ENCODE measurements at places on chromosomes 3 and 15.

GRCh38 chr3:186465508-186465907 is 78.7 kb downstream of the CRYGS start:
- DNase-seq = no peak

- no peak for DNase-seq
These were observed 3.0 kb upstream of the NGRN start for GRCh38 chr15:90262426-90262825.

GRCh38 chr3:43786526-43787305 is 96.0 kb downstream of the ABHD5 start:
- DNase-seq = no peak

DNA sequence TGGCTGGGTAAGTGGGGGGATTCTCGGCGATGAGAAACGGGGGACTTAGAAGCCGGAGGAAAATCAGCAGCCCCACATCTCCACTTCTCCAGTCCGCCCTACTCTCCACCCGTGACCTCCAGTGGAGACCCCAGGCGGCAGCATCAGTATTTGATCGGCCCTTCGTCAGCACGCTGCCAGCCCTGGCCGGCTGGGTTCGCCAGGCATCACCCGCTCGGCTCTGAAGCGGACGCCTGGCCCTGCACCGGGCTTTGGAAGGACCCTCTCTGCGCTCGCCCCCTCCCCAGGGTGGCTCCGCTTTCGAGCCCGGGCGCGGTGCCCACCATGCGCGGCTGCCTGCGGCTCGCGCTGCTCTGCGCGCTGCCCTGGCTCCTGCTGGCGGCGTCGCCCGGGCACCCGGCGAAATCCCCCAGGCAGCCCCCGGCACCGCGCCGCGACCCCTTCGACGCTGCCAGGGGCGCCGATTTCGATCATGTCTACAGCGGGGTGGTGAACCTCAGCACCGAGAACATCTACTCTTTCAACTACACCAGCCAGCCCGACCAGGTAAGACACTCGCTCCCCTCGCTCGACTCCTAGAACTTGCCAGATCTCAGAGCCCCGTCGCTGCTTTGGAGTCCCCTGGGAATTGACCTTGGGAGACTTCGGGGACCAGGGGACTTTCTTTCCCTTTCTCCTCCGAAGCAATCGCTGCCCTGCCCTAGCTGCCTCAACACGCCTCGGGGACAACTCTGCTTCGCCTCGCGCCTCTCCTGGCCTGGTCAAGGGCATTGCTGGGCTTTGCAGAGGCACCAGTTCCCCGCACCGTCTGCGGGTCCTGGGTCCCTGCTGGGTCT is 561 bp downstream of the SIDT1 start:
- DNase-seq = no peak

DNA sequence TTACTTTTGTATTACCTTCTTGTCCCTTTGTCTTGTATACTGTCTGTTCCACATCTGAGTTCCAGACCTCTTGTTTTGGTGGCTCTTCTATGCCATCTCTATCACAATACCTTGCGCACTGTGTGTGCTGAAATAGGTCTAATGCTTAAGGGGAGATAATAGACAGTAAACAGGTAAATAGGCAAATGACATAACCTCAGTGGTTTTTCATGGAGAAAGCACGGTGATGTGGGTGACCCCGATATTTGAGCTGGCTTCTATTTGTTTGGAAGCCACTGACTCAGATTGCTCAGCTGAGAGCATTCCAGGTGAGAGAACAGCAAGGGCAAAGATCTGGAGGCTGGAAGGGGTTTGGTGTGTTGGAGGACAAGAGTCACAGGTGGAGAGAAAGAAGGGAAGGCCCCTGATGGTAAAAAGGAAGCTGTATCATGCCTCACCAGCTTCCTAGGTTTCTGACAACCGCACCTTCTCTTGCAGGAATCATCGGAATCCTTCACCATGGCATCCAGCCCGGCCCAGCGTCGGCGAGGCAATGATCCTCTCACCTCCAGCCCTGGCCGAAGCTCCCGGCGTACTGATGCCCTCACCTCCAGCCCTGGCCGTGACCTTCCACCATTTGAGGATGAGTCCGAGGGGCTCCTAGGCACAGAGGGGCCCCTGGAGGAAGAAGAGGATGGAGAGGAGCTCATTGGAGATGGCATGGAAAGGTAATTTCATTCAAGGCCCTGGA is 795 bp downstream of the MCM2 start:
- DNase-seq = no peak

DNA sequence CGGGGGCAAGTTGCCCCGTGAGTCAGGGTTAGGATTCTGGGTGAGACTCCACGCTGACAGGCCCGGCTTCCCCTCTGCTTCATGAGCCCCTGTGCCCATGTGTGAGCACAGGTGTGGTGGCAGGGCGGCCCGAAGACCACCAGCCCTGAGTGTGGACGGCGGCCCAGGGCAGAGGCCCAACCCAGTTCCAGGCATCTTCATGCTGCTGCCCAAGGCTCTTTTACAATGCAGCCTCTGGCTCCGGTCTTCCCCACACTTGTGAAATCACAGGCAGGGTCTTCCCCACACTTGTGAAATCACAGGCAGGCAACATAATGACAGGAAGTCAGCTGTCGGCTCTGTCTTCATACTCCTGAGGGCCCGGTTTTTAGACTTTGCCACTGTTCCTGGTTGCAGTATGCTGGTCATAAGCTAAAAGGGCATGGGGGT is 78.8 kb downstream of the AAGAB start:
- DNase-seq = no peak

- DNase-seq = no peak
These were observed 21.2 kb downstream of the ATP11B start for GRCh38 chr3:182814419-182815062.

- DNase-seq = no peak
These were observed 39.5 kb upstream of the GOLGA8J start for GRCh38 chr15:30043211-30043655.

DNA sequence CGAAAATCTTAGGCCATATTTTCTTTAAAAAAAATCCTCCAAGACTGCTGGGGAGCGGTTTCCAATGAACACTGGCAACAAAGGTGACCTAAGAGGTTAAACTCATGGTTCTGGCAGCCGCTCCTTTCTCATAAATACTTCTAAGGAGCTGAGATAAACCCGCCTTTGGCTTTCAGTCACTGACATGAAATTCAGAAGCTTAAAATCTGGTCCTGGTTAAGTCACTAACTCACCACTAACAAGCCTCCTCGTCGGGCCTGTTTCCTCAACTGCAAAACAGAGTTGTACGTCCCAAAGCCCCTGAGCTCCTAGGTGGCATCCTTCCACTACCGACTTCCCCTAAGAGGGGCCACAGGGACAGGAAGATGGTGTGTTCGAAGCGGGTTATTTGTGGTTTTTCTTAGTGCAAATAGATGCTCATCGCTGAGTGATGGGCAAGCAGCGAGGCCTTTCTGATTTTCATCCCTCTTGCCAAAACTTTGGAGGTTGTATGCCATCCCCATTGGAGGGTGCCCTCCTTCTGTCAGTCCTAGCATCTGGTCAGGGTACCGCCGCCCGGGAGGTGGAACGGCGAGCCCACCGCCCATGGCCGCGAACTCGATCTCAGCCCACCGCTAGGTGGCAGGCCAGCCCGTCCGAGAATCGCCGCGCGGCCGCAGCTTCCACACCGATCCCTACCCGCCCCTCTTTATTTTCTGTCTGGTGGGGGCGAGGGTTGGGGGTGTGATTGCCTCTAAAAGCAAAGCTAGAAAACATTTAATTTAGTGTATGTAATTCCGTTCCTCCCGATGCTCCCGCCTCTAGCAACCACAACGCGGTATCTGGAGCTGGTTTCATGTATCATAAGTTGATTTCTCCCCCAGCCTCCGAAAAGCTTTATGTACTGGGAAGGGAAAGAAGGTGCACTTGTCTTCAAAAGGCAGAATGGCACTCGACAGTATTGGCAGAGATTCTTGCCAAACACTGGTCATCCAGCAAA is 4.6 kb downstream of the BCL6 start:
- peak; percentile 24 for DNase-seq

DNA sequence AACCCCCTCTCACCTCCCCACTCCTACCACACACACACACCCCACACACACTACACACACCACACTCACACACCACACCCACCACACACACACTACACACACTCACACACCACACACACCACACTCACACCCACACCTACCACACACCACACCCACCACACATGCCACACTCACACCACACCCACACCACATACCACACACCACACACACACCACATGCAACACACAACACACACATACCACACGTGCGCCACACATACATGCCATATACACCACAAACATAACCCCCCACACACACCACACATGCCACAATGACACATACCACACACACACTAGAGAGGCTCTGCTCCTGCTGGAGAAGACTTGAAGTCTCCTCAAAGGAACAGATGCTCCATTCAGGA is 5.9 kb upstream of the ITPKA start:
- DNase-seq = no peak

GRCh38 chr3:88991496-88991895 is 115.9 kb upstream of the EPHA3 start:
- DNase-seq = no peak

- no peak for DNase-seq
These were observed 119.1 kb upstream of the SLC25A36 start for GRCh38 chr3:140822401-140823047.

- DNase-seq = no peak
These were observed 436.0 kb upstream of the TPM1 start for GRCh38 chr15:62606376-62607113.

DNA sequence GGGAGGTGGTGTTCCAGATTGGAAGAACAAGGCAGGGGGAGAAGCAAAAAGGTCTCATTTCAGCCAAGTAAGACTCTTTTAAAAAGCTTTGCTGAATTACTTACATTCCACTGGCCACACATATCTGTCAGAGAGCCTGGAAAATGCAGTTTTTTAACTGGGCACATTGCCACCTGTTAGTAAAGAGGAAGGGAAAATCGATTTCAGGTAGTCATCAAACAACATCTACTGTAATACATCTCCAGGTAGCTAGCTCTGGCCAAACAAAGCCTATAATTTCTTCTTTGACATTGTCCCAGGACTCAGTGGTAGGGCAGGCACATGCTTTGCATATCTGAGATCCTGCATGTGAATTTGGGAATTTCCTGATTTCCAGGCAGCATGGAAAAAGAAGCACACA is 480.7 kb upstream of the SUCLG2 start:
- DNase-seq = no peak

DNA sequence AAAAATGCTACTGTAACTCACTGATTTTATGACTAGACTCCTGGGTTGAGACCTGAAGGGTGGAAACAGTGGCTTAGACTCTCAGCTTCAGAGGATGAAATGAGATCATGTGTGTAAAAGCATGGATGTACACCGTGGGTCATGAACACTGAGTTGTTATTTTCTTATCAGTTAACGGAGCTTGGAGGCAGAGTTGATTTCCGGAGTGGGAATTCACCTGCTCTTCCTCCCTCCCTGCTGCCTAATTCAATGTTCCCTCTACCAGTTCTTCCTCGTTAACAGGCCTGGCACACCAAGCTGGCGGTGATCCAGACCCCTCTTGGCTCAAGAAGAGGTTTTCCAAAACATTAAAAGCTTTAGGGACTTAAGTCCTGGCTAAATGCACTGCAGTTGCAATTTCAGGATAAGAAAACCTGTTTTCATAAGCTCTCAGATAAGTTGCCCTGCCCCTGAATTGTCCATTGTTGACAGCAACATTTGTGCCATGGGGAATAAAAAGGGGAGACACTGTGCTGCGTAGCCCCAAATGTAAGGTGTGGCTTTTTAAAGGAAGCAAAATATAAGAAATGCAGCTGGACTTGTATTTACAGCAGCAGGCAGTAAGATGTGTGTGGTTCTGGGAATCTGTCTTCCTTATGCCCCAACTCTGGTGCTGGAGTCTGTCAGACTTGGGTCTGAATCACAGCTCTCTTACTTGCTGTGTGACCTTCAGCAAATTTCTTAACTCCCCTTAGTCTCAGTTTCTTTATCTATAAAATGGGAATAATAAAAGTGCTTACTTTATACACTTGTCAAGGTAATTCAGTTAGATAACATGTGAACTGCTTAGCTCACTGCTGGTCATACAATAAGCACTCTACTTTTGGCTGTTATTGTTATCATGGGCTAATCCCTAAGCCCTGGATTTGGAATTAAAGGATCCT is 9.9 kb downstream of the PDIA5 start:
- DNase-seq = peak; percentile 28

GRCh38 chr3:5929027-5929426 is 741.5 kb downstream of the EDEM1 start:
- DNase-seq = no peak

DNA sequence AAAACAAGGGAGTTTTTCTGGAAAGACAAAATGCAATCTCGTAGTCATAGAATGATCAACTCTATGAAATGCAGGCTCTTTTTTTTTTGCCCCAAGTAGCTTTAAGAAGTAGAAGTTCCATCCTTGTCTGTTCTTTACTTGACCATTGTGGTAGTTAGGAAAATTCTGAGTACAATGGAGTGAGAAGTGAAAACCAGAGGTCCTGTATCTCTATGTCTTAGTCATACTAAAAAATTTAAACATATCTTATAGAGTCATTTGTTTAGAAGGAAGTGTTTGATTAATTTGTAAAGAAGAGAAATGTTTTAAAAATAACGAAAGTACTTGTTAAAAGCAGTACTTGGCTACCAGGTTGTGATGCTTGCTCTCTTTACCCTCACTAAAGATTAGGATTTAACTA is 52.4 kb downstream of the PRKCI start:
- DNase-seq = no peak

DNA sequence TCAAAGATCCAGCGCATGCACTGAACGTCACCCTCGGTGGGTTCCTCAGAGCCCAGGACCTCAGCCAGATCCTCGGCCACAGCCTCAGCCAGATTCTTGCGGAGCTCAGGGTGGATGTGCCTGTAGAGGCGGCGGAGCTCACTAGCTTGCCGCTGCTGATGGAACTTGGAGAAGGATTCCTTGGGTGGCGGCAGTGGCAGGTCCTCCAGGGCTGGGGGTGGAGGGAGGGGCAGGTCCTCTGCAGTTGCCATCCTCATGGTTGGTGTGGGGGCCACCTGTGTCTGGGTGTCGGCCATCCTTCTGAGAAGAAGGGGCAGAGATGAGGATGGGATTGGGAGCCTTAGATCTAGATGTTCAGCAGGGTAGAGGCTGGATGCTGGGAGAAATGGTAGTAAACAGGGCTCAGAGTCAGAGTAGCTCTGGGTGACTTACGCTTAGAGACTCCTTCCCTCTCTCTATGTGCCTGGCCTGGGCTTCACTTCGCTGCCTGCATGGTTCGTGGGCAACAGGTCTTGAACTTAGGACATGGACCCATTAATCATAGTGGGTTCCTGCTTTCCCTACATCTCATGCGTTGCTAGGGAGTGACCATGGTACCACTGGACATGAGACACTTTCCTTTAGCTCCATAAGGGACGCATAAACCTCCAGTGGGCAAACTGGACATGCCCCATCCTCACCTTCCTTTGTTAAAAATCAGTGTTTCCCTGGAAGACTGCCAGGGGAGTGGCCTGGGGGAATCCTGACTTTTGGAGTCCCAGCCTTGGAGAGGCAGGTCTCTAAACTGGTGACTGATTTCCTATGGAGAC is 3.0 kb downstream of the XIRP1 start:
- no peak for DNase-seq

DNA sequence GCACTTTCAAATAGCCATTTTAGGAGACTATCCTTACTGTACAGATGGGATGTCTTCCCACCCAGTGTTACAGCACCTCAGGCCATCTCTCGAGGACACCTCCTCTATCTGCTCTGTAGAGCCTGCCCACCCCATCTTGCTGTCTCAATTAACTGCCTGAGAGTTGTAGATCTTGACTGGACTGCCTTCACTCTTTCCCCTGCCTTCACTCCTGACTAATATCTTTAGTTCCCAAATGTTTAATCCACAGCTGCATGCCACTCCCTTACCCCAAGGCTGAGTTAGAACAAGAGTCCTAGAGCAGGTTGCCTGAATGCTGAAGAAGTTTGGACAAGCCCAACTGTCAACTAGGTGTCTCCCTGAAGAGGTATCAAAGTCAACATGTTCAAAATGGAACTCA is 1.3 kb upstream of the PP2D1 start:
- DNase-seq = no peak

- no peak for DNase-seq
These were observed 72.9 kb downstream of the LRRC28 start for GRCh38 chr15:99324082-99324620.
